ENCODE measurements at places on chromosomes 6 and 20.

GRCh38 chr6:157754351-157754750, 68.7 kb upstream of the SNX9 start:
- DNase-seq: no peak

- no peak for DNase-seq
These were observed 775 bp upstream of the TTLL2 start for GRCh38 chr6:167324111-167324510.

- no peak for DNase-seq
These were observed 51.1 kb downstream of the MYO6 start for GRCh38 chr6:75800133-75800532.

GRCh38 chr6:88764081-88764480, 199.3 kb downstream of the RNGTT start:
- no peak for DNase-seq

DNA sequence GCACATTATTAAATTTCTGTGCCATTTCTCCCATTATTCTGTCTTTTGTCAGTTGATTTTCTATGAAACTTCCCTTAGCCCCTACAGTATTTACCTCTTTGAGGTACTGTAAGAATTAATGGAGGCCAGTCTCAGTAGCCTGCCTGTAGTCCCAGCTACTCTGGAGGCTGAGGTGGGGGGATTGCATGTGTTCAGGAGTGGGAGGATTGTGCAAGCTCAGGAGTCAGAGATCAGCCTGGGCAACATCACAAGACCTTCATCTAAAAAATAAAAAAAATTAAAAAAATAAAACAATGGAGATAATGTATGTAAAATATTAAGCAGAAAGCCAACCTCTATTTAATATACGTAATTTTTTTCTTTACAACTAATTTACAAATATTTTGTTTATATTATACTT, 77.8 kb downstream of the OR2B2 start:
- DNase-seq: no peak

DNA sequence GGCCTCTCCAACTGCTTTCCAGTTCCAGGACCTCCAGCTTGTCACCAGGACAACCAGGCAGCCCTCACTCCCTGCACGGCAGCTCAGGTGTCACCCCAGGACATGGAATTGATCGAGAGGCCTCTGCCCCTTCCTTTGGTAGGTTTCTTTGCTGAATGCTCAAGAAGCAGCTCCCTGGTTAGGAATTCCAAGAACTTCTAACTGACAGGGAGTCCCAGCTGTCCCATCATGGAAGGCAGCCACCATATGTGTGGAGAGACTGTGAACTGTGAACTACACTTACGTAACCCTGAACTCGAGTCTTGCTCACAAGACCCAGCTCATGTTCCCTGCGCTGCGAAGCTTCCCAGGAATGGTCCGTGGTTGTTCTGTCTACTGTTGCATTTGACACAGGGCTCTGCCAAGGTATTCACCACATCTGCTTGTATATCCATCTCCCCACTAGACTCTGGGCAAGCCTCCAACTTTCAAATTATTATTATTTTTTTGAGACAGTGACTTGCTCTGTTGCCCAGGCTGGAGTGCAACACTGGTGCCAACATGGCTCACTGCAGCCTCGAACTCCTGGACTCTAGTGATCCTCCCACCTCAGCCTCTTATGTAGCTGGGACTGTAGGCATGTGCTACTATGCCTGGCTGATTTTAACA, 35.7 kb downstream of the MGME1 start:
- DNase-seq: no peak

DNA sequence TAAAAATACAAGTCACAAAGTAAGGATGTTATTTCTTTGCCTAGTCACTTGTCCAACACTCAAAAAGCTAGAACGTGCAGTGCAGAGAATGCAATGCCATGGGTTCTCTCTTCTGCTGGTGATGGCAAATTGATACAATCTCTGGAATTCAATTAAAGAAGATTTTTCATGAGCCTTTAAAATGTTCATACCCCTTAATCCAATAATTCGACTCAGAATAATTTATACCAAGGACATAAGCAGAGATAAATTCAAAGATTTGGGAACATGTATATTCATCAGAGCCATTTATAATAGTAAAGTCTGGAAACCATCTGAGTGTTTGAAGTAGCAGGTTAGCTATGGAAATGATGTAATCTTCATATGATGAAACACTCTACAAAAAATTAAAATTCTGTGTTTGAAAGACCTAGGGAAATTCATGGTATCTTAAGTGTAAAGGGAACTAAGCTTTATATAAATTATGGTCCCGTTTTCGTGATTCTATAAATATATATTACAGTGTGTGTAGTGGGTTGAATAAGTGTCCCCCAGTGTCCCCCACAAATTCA, 2.8 kb upstream of the AGPAT4 start:
- DNase-seq: no peak

DNA sequence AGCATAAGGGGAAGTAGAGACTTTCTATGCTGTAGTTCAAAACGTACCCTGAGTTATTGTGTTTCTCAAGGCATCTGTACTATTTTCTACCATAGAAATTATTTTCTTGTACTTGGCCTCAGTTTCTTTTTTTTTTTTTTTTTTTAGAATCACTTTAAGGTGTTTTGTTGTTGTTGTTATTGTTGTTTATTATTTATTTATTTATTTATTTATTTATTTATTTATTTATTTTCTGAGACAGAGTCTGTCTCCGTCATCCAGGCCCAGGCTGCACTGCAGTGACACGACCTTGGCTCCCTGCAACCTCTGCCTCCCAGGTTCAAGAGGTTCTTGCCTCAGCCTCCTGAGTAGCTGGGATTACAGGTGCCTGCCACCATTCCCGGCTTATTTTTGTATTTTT, 179.1 kb downstream of the GRIK2 start:
- DNase-seq: no peak

DNA sequence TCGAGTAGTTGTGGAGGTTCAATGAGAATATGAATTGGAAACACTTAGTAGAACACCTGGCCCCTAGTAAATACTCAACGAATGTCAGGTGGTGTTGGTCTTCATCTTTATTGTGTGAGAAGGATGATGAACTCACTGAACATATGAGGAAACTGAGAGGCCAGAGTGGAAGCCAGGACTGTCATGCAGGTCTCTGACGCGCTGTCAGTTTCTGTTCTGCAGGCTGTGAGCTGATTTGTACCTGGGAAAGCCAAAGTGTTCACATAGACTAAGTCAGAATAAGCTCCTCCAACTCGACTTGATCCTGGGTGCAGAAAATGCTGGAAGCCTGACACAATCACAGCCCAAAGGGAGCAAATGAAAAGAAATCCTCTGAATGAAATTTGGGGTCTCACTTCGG, 222.2 kb downstream of the LY86 start:
- no peak for DNase-seq

GRCh38 chr20:51493346-51493791, 49.1 kb downstream of the NFATC2 start:
- no peak for DNase-seq

DNA sequence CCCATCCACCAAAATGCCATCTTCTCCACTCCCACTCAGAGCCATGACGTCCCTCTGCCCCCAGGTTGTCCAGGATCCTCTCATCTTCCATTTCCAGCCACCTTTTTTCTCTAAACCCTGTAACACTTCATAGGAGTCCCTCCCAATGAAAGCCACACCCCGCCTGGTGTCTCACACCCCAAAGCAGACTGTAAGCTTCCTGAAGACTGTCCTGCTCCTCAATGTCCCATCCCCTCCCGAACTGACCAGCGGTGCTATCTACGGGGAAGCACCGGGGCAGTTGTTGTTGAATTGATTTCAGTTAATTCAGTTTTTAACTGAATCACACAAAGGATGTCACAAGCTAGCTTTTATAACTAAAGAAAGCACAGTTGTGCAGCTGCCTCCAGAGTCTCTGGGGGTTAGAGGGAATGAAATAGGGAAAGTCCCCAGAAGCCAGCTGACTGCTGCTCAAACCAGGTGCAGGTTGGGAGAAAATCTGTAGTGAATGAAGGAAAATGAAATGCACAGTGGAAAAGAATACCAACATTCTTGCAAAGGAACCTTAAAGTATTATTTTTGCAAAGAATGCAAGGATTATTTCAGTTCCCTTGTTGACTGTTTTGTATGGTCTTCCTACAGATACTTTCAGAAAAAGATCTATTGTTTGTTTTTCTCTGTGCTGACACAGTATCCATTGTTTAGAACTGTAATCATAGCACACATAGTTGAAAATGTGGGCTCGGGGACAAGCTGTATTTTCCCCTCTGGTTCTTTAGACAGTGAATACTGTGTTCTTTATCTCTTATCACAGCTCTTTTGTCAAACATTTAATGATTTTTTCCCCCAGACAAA, 222.6 kb upstream of the QKI start:
- DNase-seq: no peak

DNA sequence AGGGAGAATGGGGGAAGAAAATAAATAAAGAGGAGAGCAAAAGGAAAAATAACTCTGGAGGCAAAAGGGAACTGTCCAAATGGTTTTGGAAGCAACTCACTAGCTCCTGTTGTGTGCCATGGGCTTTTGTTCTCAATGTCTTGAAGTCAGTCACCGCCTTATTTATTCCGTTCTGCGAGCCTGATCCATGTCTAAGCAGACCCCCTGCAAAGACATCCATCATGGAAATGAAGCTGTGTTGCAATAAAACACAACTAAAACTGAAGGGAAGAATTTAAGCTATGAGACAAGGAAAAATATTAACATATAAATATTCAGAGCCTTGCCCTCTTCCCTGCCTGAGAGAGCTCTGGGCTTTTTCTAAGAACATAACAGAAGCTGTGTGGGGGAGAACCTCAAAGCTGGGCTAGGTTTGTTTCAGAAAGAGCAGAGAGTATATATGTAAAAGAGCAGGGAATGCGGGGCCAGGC, 373.2 kb upstream of the CNR1 start:
- DNase-seq: no peak

DNA sequence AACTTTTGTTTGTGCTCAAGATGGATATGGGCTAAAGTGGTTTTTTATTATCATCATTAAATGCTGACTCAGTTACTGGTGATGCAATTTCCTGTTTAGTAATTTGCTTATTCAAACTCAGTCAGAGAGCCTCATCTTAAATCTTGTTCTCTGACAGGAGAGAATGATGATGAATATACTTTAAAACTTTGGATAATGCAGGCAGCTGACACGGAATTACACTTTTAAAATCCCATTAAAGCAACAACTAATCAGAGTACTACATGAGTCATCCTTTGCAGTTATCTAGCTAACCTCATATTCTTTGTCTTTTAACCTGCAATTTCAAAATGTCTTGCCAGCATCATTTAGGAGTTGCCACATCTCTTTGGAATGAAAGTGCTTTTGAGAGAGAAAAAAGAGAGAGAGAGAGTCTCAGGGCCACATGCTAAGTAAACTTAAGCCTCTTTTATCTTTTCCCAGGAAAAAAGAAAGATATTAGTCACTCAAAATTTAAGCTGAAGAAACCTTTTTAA, 9.2 kb upstream of the C6orf141 start:
- DNase-seq: no peak

DNA sequence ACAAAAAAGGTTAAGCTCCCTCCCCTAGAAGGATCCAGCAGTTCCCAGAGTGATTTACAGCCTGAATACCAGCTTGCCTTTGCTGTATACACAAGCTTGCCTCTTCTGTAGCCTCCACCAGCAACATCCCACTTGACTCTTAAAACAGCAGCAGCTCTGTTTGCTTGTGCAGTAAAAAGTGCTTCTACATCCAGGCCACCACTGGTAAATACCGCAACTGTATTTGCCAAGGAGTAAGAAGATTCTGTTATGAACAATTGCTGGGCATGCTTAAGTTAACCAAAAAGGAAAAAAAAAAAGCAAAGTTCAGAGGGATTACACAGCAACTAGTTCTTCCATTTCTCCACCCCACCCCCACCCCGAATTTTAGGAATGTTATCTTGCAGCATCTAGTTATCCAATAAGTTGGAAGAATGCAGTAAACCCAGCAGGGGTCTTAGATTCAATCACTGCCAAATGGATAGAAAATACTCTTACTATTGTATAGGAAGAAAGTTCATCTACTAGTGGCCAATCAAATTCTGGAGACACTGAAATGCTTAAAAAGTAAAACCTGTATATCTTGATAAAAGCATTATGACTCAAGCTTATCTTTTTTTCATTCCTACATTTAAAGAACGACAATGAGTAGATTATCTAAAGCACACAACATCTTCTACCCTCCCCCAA, 4.8 kb downstream of the SALL4 start:
- no peak for DNase-seq

DNA sequence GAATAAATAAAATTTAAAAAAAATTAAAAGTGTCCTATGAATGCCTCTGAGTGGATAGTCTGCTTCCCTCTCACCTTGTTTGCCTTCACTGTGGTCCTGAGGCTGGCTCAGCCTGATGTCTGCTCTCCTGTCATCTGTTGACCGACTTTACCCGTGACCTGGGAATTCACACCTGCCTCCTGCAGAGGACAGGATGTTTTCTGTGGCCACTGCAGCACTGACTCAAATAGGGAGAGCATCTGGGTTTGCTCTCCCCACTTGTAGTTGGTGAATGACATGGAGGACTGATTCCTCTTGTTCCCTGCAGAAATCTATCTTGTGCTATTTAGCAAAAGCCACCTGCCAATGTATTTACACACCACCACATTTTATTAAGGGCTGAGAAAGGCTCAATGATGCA, 52.4 kb upstream of the ERVFRD-1 start:
- no peak for DNase-seq

- no peak for DNase-seq
These were observed 531.2 kb downstream of the TFAP2B start for GRCh38 chr6:51349857-51350256.

DNA sequence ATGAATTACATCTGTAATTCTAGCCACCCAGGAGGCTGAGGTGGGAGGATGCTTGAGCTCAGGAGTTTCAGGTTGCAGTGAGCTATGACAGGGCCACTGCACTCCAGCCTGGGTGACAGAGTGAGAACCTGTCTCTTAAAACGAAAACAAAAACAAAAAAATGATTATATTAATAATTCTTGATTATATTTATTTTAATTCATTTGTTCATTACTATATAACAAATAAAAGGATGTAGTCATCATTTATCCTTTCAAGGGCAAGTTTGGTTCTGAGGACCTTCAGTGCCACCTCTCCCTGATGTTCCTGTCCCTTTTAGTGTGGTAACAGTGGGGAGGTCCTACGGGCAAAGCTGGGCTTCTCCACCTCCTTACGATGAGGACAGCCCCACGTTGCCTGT, 167.1 kb upstream of the SCGN start:
- DNase-seq: no peak

GRCh38 chr6:2118136-2118535, 127.3 kb downstream of the GMDS start:
- no peak for DNase-seq

GRCh38 chr20:4089756-4090487, 74.6 kb upstream of the RNF24 start:
- no peak for DNase-seq

GRCh38 chr6:118525913-118526780, 21.9 kb upstream of the PLN start:
- DNase-seq: no peak

GRCh38 chr20:23294166-23294565, 56.4 kb upstream of the NXT1 start:
- DNase-seq: no peak

Data from NCI-H1930 (cell line).